ENCODE measurements at places on chromosomes 5 and 9.

DNA sequence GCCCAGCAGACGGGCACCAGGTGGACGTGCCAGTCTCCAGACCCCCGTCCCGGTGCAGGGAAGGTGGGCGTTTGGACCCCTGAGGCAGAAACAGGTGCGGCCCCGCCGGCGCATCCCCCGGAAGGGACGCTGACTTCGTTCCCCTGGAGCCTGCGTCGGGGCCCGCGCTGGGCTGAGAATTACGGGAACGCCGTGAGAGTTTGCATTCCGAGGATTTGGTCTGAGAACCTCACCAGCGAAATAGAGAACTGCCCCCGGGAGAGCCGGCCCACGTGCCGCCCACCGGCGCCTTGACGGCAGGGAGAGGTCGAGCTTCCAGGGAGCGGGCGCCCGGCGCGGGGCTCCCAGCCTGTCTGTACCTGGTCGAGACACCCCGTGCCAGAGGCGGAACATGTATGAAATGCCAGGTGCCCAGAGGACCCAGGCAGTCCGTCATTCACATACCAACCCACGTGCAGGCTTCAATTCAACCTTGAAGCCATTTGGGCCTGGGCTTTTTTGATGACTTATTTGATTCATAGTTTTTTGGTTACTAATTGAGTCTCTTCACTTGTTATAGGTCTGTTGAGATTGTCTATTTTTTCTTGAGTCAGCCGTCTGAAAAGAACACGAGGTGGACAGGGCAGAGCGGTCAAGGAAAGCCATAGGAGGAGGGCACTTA lies 877 bp upstream of the CAMSAP1 start:
- DNase-seq = no peak

DNA sequence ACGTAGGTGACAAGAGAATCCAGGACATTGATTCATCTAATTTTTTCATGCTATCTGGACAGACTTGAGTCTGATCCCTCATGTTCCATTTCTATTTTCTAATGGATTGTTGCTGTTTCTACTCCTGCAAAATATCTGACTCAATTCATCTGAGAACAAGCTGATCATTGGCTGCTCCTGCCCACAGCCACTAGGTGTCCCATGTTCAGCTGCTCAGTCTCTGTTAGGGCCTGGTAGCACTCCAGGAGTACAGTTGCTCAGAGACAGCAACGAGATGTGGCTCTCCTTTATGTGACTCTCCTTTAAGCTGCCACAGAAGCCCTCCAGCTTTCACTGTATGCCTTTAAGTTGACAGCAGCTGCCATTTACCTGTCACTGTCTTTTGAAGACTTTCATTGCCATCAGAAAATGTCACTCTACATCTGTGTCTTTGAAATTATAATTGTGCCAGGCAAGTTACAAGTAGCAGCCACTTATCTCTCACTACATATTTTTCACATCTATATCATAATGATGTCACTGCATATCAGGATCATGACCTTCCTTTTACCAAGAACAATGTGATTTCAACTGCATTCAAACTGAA lies 1944.2 kb upstream of the NUDT12 start:
- DNase-seq = no peak

GRCh38 chr5:109161914-109162683 lies 247.7 kb downstream of the PJA2 start:
- DNase-seq = no peak

DNA sequence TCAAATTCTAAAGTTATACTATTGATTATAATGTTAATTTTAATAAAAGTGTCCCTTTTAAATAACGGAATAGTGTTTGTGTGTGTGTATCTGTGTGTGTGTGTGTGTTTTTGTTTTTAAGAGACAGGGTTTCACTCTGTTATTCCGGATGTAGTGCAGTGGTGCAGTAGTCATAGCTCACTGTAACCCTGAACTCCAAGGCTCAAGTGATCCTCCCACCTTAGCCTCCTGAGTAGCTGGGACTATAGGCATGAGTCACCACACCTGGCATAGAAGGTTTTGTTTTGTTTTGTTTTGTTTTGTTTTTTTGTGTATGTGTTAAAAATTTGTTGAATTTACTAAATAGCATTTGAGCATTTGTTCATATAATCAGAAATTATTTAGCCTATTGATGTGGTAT lies 64.6 kb downstream of the YTHDC2 start:
- no peak for DNase-seq

- no peak for DNase-seq
Measured at GRCh38 chr9:136304981-136305380, 1.1 kb upstream of the CCDC187 start.

DNA sequence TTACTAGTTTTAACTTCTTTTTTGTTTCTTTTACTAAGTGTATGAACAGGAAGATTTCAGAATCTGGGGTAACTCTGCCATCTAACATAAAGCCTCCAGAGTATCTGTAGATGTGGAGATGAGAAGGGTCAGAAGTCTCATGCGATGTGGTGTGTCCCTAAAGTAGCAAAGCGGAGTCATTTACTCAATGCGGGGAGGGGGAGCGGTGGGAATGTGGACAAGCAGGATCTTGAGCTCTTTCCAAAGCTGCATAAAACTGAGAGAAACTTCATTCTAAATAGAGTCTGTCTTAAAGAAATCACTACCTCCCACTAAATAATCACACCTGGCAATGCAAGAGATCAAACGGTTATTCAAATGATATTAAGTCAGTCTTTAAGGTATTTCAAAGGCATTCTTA lies 92.4 kb downstream of the MED27 start:
- no peak for DNase-seq

DNA sequence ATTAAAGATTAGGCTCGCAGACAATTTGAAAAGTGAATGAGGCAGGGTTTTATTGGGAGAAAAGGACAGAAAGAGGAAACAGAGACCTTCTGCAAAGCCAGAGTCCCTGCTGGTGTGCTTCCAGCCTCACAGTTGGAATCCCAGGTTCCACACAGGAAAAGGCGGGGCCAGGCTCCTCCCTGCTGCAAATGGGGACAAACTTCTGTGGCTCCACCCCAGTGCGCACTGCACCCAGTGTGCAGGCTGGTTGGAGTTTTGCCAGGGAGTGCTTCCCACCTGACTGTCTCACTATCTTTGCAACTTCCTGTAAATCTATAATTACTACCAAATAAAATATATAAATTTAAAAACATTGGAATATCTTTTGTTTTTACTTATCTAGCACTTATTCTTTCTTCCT lies 386.0 kb upstream of the GRIN3A start:
- DNase-seq = no peak

DNA sequence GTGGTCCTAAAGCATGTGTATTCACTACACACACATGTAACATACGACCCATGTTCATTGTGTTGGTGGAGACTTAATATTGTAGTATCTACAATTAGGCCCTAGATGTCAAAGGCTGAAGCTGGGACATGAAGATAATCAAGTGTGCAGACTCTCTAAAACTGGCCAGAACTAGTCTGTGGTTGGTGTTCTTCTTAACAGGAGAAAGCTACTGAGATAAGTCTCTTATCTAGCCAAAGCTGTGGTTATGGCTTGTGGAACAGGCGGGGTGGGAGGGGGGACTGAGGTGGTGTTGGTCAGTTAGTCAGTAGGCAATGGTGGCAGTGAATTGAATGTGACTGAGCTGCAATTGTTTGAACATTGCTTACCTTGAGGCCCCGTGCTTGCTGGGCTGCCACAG lies 112.7 kb upstream of the SLC24A2 start:
- no peak for DNase-seq

- DNase-seq = no peak
Measured at GRCh38 chr9:89765211-89765946, 160.6 kb downstream of the GADD45G start.

DNA sequence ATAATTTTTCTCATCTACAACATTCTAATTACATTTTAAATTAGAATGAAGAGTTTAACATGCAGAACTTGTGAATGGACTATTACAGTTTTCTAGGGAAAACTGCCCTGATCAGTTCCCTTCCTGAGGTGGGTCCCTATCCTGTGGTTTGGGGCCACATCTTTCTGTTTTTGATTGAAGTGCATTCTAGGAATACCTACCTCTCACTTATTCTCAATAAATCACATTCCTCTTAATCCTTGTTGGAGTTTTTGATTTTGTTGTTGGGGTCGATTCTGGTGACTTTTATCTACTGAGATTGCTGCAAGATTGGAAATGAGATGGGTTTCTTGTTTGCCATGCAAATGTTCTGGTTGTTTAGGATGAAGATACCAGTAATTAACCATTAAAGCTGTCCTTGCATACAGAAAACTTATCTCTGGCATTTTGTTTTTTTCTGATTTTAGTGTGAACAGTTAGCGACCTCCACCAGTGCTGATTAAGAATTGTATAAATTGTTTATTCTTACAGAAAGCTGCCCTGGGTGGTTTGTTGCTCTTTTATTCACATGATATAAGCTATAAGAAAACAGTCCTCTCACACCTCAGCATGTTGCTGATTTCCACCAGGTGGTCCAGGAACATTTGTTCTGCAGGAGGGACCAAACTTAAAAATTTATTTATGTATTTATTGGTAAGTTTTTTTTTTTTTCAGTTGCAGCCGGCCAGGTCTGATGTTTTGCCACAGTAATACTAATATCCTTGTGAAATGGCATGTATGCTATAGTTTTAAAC lies 269.9 kb downstream of the FANCC start:
- no peak for DNase-seq

DNA sequence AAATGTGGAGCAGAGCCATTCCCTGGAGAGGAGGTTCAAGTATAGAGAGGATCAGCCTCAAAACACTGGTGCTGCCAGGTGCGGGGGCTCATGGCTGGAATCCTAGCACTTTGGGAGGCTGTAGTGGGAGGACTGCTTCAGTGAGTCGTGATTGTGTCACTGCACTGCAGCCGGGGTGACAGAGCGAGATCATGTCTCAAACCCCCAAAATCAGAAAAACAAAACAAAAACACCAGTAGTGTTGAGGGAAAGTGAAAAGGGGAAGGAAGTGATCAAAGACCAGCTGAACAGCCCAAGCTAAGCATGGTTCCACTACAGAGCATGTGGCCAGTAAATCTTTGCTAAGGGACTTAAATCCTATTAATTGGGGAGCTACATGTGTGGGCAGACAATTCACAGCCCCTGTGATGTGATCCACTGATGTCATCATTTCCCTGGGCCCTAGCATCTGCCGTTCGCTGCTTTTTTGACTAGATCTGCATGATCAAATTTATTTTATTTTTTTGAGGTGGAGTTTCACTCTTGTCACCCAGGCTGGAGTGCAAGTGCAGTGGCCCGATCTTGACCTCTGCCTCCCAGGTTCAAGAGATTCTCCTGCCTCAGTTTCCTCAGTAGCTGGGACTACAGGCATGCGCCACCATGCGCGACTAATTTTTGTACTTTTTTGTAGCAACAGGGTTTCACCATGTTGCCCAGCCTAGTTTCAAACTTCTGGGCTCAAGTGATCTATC lies 2.7 kb upstream of the PCBD2 start:
- DNase-seq = no peak

DNA sequence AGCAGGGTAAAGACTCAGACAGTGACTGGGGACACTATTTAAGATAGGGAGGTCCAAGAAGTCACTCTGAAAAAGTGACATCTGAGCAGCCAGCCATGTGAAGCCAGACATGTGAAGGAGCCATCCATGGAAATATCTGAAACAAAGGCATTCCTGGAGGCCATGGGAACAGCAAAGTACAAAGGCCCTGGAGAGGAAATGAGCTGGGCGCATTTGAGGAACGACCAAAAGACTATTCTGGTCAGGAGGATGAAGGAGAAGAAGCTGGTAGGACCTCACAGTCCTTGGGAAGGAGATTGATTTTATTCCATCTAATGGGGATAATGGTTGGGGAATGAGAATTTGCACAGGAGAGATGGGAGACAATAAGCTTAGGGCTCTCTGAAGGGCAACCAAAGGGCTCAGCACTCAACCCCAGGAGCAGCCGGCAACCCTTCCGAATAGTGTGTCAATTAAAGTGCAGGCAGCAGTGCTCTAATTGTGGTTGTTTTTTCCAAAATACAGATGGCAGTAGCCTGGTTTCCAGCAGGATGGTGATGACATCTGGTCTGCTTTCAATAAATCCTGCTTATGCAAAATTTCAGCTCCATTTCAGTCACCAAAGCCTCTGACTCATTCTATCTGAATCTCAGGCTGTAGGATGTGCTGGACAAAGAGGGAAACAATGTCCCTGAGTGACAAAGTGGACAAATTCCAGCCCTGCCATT lies 26.7 kb downstream of the FOXI1 start:
- no peak for DNase-seq

DNA sequence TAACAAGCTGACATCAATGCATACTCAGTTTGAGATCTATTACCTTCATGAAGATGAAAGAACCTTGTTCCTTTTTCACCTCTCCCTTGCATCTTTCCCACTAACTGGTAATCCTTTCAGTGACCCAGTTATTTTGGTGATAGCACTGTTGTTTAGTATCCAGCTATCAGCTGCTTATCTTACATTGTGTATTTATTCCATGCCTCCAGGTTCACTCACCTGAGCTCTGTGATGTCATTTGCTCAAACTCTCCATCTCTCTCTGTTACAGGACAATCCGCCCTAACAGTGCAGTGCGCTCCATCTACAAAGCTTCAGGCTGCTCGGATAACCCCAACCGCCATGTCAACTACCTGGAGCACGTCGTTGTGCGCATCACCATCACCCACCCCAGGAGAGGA lies 235.5 kb downstream of the RFK start:
- DNase-seq = no peak

DNA sequence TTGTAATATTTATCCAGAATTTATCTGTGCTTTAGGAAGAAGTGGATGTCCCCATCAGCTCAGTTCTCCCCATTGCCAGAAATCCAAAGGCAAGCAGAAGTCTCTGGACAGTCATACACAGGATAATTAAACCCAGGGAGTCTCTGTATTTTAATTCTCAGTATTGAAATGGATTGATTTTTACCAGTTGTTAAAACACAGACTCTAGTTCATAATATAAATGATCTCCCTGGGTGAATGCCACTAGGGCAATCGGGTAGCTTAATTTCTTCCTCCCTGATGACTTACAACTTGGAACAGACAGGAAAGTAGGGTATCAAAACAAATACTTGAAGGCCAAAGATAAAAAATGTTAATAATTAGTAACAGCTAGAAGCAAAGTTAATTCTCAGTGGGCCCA lies 66.5 kb upstream of the DAP start:
- no peak for DNase-seq

DNA sequence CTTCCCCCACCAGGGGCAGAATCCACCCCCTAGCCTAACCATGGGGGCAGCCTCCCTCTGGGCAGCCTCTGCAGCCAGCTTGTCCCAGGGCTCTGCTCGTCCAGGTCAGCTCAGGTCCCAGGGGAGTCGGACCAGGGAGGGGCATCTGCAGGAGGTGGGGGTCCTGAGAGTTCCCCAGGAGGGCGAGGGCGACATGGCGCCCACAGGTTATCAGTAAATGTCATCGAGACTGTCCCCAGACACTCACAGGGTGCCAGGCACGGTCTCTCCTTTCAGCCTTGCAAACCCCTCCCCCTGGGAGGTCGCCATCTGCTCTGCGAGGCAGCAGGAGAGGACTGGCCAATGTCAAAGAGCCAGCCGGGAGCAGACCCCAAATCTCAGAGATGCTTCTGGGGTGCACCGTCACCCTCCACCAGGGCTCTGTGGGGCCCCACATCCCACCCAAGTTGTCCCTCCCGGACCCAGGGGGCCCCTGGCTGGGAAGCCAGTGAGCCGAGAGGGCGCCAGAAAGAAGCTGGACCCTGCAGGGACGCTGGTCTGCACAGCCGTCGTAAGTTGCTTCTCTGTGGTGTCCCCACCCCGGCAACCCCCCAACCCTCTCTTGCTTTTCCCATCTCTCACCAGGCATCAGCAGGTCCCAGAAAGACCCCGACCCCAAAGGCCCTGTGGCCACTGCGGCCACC lies 69.3 kb downstream of the NTNG2 start:
- DNase-seq = no peak

Data from right renal pelvis (tissue), 4 donors.